ENCODE measurements at places on chromosomes 1 and 21.

DNA sequence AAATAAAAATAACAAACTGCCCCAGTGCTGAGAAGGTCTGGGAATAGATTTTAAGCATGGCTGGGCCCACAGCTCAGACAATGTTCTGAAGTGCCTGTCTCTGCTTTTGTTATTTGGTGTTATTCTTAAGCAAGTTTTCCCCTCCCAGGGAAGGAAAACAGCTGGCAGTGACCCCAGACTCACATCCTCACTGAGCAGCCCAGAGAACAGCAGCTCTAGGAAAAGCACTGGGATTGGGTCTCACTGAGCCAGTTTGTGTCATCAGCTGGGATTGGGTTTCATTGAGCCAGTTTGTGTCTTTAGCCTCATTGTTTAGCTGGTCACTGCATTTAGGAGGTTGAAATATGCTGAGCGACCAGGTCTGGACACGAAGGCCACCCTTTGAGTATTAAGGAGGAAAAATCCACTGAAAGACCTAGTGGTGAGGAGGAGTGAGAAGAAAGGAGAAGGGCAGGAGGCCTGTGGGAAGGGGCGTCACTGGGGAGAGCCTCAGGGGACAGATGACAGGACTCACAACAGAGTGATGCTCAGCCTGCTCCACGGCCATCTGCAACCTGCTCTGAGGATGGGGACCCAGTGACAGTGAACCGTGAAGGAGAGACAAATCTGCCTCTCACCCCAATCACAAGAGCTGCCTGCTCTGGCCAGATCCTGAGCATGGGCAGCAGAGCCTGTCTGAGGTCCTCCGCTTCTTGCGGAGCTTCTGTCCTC is 103.8 kb downstream of the TOMM20 start:
- no peak for DNase-seq

GRCh38 chr1:150813028-150813707 is 5.1 kb upstream of the CTSK start:
- peak; percentile 77 for DNase-seq

GRCh38 chr1:84442256-84442655 is 36.8 kb upstream of the RPF1 start:
- peak; percentile 87 for DNase-seq

GRCh38 chr1:219271818-219272535 is 98.3 kb downstream of the LYPLAL1 start:
- no peak for DNase-seq

GRCh38 chr1:3594706-3595377 is 16.5 kb downstream of the MEGF6 start:
- DNase-seq: no peak

DNA sequence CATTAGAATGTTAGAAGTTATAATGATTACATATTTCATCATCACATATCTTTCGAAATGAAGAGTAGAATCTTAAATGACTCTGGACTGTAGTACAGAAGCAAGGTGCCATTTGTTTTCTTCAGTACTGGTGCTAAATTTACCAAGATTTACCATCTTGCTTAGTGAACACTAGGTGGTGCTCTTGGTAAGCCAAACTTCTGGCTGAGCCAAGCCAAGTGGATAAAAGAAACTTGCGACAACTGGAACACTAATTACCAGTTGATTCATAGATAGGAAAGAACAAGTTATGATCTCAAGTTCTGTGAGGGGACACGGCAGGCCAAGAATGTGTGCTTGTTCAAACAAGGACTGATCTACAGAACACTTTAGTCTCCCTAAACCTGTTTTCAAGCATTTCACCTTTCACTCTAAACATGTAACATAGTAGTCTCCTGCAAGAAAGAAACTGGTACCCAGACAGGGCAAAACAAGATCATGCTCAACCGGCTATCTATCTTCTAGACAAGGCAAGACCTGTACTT is 19.8 kb downstream of the SPRTN start:
- DNase-seq: peak; percentile 90

DNA sequence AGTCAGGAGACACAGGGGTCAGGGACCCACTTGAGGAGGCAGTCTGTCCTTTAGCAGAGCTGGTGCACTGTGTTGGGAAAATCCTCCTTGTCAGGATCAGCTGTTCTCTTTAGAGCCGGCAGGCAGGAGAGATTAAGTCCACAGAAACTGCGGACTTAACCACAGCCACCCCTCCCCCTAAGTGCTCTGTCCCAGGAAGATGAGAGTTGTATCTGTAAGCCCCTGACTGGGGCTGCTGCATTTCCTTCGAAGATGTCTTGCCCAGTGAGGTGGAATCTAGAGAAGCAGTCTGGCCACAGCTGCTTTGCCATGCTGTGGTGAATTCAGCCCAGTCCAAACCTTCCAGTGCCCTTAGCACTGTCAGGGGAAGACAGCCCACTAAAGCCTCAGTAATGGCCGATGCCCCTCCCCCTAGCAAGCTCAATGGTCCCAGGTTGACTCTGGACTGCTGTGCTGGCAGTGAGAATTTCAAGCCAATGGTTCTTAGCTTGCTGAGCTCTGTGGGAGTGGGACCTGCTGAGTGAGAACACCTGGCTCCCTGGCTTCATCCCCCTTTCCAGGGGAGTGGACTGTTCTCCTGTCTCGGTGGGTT is 172.8 kb downstream of the ST6GALNAC3 start:
- no peak for DNase-seq

DNA sequence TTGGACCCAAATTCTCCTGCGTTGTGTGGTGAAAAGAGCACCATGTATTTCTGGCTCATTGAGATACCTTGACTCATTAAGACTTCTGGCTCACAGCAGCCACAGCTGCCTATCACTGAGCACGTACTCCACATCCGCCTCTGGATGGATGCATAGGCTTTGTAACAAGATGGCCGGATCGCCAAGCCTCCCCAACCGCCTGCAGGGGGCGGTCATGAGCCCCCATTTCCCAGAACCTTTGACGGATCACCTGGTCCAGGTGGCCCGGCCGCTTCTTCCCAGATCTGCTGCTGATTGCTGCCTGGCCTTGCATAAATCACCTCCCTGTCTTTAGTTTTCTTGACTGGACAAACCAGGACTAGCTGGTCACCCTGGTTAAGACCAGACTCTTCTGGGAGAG is 156.5 kb upstream of the KLHDC7A start:
- DNase-seq: no peak

DNA sequence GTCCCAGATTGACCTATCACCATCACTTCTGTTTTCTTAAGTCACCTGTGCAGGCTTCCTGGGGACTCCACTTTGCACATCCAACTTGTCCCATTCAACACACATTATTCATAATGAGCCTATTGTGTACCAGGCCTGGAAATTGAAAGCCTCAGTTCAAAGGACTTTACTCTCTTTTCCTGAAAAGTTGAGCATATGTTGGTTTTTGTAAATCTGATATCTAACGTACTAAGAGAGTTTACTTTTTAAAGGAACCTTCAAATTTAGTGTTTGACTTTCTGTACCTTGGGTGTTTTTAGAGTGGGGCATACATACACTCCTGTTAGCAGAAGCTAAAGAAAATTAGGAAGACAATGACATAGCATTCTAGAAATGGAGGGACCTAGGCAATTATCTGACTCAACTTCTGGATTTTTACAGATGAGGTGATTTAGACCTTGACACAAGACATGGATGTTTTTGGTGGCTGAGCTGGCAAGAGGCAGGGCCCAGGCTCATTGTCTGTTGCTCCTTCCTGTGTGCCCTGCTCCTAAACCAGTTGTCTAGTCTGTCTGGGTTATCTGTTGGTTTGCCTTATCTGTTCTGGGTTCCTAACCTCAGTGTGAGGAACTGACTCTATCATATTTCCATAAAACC is 336.5 kb downstream of the RPS6KC1 start:
- no peak for DNase-seq

GRCh38 chr1:156050376-156050775 is 3.2 kb downstream of the UBQLN4 start:
- DNase-seq: no peak

DNA sequence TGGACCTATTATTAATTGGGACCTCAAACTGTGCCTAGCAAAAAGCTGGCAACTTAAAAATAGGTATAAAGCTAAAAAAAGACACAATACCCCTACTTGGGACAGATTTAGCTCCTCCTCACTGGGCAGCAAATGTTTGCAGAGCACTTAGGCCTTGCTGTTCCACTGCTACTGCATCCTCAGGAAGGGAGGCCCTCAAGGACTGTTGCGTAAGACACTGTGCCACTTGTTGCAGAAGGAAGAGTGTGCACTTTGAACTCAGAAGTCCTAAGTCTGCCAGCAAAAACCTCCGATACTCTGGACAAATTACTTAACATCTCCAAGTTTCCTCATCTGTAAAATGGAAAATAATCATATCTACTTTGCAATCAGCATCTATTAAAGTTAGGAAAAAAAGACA is 322.9 kb downstream of the BARHL2 start:
- DNase-seq: no peak

DNA sequence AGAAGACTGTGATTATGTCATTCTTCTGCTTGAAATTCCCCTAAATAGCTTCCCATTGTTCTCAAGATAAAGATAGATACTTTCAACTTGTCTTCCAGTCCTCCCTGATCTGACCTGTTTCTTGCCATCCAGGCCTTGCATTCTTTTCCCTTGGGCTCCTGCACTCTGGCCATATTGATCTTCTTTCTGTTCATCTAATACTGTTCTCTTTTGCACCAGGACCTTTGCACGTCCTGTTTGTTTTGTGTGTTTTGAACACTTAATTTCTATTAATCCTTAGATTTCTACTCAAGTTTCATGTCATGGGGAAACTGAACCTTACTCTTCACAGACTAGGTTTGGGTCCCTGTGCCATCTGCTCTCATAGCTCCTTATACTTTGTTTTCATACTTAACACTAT is 65.1 kb downstream of the MAGI3 start:
- no peak for DNase-seq

GRCh38 chr21:14844001-14844400 is 220.8 kb downstream of the NRIP1 start:
- DNase-seq: no peak

GRCh38 chr1:232880354-232880753 is 70.1 kb upstream of the NTPCR start:
- peak; percentile 20 for DNase-seq

- no peak for DNase-seq
Measured at GRCh38 chr1:184296466-184297243, 90.2 kb upstream of the C1orf21 start.

GRCh38 chr1:180533266-180533987 is 25.3 kb upstream of the OVAAL start:
- peak; percentile 33 for DNase-seq

DNA sequence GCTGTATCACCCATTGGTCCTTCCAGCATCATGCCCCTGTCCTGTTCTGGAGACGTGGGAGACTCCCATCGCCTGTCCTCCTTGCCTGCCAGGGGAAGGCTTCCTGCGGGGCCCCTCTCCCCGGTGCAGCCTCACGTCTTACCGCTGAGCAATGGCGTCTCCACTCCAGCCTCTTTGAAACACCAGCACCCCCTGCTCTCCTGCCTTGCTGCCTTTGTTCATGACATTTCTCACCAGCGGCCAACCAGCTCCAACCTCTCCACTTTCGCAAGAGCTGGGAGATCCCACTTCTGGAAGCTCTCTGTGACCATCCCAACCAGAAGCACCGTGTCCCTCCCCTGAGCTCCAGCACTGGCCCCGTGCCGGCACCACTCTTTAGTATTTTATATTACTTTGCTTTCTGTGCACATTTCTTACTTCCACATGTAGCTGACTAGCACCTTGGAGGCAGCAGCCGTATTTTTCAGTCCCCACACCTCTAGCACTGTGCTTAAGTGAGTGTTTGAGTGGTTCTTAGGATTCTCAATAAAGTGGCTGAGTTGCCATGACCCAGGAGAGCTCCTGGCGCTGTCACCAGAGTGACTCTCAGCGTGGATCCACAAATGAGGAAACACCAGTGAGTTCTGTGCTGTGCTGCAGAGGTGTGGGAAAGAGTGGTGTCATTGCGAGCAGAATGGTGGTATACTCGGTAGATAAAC is 83.5 kb downstream of the ATP5PO start:
- DNase-seq: no peak

- DNase-seq: no peak
Measured at GRCh38 chr1:60835649-60836048, 246.7 kb upstream of the NFIA start.

DNA sequence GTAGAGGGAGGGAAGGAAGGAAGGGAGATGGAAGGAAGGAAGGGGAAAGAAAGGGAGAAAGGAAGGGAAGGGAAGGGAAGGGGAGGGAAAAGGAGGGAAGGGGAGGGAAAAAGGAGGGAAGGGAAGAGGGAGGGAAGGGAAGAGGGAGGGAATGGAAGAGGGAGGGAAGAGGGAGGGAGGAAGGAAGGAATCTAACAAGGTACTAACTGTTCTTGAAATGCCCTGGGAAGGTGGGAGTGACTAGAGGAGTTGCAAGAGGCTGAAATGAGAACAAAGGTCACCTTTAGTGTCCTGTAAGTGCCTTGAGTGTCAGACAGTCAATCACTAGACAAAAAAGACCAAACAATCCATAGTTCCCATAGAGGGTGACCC is 2.3 kb upstream of the ATP2B4 start:
- DNase-seq: no peak

DNA sequence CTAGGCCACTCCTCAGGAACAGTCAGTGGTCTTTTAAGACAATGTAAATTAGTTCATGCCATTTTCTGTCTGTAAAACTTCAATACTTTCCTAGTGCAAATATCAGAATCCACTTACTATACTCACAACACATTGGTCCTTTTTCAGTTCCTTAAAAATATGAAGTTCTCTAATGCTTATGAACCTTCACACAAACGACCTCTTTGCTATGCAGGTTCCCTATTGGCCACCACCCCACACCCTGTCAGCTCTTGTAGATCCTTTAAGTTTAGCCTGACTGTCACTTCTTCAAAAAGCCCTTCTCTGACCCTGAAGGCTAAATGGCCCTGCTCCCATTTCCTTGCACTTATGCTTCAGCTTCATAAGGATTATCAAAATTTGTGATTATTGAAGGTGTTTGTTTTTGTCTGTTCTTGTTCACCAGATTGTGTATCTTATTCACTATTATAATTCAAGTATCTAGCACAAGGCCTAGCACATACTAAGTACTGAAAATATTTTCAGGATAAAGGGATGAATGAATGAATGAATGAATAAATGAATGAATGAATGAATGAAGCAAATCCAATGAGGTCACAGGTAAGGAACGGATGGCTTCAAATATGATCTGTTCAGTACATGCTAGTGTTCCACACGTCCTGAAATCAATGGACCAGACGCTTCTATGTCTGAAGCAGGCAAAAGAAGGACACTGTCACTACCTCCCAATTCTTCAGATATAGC is 373.9 kb downstream of the VAV3 start:
- no peak for DNase-seq

DNA sequence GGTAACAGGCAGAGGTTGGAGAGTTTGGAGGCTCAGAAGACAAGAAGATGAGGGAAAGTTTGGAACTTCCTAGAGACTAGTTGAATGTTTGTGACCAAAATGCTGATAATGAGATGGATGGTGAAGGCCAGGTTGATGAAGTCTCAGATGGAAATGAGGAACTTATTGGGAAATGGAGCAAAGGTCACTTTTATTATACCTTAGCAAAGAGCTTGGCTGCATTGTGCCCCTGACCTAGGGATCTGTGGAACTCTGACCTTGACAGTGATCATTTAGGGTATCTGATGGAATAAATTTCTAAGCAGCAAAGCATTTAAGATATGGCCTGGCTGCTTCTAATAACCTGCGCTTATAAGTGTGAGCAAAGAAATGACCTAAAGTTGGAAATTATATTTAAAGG is 17.2 kb downstream of the FAM3B start:
- DNase-seq: no peak

- DNase-seq: no peak
Measured at GRCh38 chr1:145695821-145696629, 11.1 kb downstream of the PDZK1 start.

- no peak for DNase-seq
Measured at GRCh38 chr1:116508085-116508983, 62.5 kb downstream of the CD58 start.

Data from RKO (cell line).